ENCODE measurements at places on chromosomes 4 and X.

DNA sequence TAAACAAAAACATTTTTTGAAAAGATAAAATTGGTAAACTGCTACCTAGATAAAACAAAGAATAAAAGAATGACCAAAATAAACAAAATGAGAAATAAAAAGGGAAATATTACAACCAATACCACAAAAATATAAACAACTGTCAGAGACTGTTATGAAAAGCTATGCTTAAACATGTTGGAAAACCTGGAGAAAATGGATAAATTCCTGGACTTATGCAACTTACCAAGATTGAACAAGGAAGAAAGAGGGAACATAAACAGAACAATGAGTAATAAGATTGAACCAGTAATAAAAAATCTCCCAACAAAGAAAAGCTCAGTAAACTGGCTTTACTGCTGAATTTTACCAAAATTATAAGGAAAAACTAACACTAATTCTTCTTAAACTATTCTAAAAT lies 518.7 kb downstream of the GRXCR1 start:
- DNase-seq, result no peak

- no peak for DNase-seq
These were observed 39.4 kb downstream of the NALF2 start for GRCh38 chrX:69543572-69543971.

GRCh38 chr4:165383591-165384073 lies 4.8 kb downstream of the CPE start:
- DNase-seq, result no peak

GRCh38 chr4:156558373-156559025 lies 413.1 kb downstream of the PDGFC start:
- no peak for DNase-seq

DNA sequence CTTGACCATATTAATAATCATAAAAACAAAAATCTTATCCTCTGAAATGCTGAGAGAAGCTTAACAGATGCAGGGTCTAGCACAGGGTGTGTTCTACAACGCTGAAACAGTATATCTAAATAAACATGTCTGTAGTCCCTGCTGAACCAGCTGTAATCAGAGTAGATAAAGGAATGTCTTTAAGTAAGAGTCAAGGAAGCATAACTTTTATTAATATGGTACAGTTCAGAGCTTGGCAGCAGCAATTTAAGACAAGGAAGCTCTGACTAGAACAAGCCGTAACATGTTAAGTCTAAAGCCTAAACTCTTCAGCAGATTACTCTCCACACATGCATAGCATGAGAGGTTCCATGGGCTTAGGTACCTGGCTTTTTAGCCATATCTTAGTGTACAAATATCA lies 36.1 kb downstream of the NFKB1 start:
- DNase-seq, result no peak

- no peak for DNase-seq
These were observed 53.5 kb upstream of the KLF3 start for GRCh38 chr4:38610521-38610920.

DNA sequence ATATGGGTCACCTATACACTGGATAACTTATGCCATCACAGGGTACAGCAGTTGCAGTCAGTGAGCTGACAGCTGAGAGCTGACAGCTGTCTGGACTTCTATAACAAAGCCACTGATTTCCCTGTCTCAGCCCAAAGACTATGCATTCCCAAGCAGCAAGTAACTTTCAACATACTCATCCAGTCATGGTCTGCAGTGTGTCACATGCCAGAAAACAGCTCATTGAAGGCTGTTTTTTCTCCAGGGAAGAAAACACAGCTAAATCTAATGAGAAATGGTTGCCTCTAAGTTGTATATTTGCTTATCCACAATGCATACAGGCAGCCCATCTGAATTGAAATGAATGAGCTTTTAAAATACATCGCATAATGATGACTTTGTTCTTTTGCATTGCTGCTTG lies 6.3 kb downstream of the KIAA1210 start:
- no peak for DNase-seq

- DNase-seq, result no peak
These were observed 50.3 kb upstream of the HPF1 start for GRCh38 chr4:169807934-169808509.

- no peak for DNase-seq
These were observed 42.1 kb downstream of the TEX13B start for GRCh38 chrX:107940095-107940494.

DNA sequence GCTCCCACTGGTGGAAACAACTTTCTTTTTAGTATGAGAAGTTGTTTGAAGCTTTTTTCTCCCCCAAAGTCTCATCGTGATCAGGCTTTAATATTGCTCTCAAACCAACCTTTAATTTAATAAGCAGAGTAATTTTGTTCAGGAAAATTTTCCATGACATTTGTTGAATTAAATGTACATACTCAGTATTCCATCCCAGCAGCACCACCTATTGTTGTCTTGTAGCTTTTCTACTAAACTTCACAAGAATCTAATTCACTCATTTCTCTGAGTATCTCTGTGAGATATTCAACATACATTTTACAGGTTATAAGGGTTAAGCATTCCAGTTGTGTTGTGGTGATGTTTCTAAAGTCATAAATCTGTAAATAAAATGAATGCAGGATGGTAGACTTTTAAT lies 218.3 kb upstream of the HAND2 start:
- no peak for DNase-seq

- DNase-seq, result no peak
These were observed 51.4 kb downstream of the ATOH1 start for GRCh38 chr4:93879919-93880318.

DNA sequence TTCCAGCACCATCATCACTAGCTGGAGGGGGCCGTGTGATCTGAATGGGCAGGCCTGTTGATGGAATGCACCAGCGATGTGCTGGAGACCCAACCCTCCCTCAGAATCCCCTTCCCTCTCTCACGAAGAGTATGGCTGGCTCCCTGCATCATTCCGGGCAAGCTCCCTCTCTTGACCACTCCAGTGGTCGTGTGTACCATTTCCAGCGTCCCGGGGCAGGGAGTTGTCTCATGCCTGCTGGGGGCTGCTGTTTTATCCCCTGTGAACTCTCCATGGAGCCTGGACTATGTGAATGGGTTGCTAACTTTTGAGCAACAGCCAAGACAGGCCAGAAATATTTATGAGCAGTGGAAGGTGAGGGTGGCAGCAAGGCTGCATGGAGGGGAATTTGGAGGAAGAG lies 8.1 kb downstream of the CSAG1 start:
- DNase-seq, result no peak

DNA sequence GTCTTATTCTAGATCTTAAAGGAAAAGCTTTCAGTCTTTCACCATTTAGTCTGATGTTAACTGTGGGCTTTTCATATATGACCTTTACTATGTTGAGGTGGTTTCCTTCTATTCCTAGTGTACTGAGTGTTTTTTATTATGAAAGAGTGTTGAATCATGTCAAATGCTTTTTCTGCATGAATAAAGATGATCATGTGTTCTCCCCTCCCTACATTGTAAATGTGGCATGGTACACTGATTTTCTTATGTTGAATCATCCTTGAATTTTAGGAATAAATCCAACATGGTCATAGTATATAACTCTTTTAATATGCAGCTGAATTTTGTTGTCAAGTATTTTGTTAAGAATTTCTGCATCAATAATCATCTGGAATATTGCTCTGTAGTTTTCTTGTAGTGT lies 4.3 kb downstream of the CLGN start:
- DNase-seq, result no peak

DNA sequence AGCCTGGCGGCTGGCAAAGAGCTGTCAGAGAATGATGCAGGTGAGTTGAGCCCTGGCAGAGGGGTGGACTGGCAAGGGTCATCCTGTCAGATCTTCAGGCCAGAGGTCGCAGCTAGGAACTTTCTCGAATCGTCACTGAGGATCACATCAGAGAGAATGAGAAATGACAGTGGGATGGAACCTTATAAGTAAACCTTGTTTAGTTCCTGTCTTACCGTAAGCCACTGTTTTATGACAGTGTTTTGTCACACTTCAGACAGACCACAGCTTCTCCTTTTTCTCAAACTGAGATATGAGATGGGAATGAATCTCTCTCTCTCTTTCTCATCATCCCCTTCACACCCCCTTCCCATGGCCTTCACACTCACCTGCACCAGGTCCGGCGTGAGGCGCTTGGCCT lies 9.3 kb downstream of the DIPK2B start:
- DNase-seq, result no peak

DNA sequence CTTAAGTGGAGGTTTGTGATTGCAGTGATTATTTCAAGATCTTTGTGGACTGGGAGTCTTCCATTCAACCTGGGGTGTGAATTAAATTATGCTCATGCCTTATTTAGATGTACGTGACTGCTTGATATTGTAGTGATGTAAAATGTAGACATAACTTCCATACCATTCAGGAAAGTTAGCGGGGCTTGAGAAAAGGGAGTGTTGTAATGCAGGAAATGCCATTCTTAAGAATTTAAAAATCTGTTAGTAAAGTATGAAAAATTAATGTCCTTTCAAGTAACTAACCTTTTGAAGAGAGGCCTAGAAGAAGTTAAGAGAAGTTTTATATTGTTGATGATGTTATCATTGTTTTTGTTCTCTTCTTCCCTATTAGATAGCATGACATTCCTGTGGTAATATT lies 318.2 kb downstream of the CCSER1 start:
- no peak for DNase-seq

- no peak for DNase-seq
These were observed 124.7 kb upstream of the LNX1 start for GRCh38 chr4:53716011-53716410.

GRCh38 chrX:85052636-85053343 lies 49.1 kb downstream of the APOOL start:
- DNase-seq, result no peak

GRCh38 chrX:47198026-47198686 lies 4.5 kb downstream of the UBA1 start:
- no peak for DNase-seq

- no peak for DNase-seq
These were observed 58.3 kb upstream of the MAGEB2 start for GRCh38 chrX:30156880-30157560.

GRCh38 chr4:168613869-168614268 lies 117.0 kb downstream of the PALLD start:
- DNase-seq, result no peak

DNA sequence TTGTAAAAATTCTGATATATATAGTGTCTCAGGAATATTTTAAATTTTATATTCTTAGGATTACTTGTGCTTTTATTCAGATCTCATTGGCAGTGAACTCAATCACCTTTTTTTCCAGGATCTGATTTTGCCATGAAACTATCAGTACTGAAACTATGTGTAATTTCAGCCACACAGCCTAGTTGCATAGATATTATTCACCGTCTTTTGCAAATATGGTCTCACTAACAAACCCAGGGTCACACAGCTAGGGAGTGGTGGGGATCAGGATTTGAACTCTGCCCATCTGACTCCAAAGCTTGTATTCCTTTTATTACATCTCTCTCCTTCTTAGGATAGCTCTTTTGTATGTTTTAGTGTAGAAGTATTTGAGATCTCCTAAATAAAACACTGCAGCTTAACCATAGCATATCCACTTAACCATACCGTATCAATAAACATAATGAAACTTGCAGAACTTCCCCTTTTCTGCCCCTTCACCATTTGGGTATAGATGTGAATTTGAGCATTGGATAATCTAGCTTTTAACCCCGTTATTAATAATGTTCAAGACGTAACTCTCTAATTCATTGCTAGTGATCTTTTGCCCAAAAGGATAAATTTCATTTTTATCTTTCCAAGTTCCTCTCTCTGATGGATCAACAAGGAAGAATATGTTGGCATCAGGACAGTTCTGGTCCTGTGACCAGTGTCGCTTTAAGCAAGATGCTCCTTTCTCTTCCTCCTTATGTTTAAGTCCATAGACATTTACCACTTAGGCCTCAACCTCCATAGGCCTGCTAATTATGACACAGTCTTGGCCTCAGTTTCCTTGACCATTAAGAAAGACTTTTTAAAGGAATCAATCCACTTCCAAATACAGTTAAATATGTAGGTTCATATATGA lies 74.6 kb downstream of the RAPGEF2 start:
- no peak for DNase-seq

GRCh38 chr4:124139044-124139443 lies 573.5 kb downstream of the ANKRD50 start:
- no peak for DNase-seq

- DNase-seq, result no peak
These were observed 152.8 kb downstream of the ENPP6 start for GRCh38 chr4:184064877-184065276.

- DNase-seq, result no peak
These were observed 725.4 kb upstream of the INTU start for GRCh38 chr4:126907389-126907788.

GRCh38 chr4:6716958-6717655 lies 1.1 kb downstream of the BLOC1S4 start:
- no peak for DNase-seq

DNA sequence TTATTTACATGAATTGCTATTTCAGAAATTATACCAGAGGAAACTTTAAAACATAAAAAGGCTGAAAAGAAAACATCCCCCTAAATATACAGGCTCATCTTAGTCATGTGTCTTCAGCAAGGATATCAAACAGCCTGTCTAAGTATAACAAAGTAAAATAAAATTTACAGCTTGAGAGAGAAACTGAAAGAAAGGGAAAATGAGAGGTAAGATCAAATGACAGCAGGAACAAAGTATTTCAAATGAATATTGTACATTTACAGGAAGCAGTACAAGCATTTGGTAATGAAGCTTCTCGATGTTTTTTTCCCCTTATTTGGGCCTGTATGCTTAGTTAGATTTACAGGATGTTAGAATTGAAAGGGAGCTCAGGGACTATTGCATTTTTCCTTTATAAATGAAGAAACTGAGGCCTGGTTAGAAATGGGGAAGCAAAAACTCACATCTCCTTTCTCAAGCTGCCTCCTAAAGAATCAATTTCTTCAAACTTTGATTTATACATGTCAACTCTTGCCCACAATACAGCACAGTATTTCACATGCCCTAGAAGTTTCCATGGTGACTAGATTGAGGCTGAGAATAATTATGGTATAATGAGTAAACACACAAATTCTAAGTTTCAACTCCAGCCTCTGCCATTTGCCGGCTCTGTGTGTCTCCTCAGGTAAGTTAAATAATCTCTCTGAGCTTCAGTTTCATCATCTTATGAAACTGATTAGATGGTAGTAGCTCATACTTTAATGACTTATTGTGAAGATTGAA lies 29.3 kb downstream of the DAPP1 start:
- DNase-seq, result no peak

DNA sequence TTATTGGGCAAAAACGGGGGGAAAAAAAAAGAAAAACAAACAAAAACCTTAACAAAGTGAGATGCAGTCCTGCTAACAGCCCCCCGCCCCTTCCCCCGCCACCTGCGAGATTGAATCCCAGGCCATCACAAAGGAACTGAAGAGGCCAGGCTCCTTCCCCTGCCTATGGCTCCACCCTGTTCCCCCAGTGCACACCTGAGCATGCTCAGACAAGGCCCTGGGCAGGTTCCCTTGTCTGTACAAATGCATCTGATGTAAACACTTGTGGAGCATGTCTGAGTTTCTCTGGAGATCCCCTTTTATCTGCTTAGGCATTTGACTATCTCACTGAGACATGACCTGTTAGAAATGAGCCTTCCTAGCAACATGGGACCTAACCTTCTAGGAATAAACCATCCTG lies 983.7 kb upstream of the PABPC4L start:
- no peak for DNase-seq

DNA sequence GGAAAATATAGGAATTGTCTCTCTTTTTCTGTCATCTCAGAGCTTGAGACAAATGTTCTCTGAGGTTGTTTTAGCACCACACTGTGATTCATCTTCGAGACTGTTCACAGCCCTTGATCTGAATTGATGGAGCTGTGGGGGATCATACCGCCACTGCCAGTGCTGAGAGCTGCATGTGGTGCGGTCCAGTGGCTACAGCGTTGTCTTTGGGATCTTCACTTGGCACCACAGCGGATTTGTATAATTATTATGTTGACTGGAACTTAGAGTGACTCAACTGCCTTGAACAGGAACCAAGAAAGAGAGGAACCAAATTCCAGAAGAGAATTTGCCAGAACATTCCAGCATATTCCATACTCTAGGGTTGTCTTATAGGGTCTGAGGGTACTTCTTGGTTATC lies 29.1 kb downstream of the TBL1X start:
- no peak for DNase-seq

All from CD4-positive, alpha-beta T cell treated with Interleukin-12 subunit alpha and Interleukin-12 subunit beta, for 1 hour (primary cell).